ENCODE measurements at places on chromosomes 11 and 22. TPM values are rescaled to one million over a fixed set of nuclear protein-coding genes. Genes with fewer than 3 reads are reported as not detected.

CD81 gene
- total RNA-seq: 178 TPM

TRIM34 gene
- total RNA-seq: 9.6 TPM

APOL6 gene
- 27.7 TPM for total RNA-seq

PIH1D2 gene
- 0.36 TPM for total RNA-seq

MS4A12 gene
- total RNA-seq: not detected

All from activated CD4-positive, alpha-beta memory T cell treated with anti-CD3 and anti-CD28 coated beads for 36 hours (primary cell).